ENCODE measurements at places on chromosomes 6 and 20. TPM values are rescaled to one million over a fixed set of nuclear protein-coding genes. Genes with fewer than 3 reads are reported as not detected.

RIPPLY2 gene
- total RNA-seq: not detected

DNA sequence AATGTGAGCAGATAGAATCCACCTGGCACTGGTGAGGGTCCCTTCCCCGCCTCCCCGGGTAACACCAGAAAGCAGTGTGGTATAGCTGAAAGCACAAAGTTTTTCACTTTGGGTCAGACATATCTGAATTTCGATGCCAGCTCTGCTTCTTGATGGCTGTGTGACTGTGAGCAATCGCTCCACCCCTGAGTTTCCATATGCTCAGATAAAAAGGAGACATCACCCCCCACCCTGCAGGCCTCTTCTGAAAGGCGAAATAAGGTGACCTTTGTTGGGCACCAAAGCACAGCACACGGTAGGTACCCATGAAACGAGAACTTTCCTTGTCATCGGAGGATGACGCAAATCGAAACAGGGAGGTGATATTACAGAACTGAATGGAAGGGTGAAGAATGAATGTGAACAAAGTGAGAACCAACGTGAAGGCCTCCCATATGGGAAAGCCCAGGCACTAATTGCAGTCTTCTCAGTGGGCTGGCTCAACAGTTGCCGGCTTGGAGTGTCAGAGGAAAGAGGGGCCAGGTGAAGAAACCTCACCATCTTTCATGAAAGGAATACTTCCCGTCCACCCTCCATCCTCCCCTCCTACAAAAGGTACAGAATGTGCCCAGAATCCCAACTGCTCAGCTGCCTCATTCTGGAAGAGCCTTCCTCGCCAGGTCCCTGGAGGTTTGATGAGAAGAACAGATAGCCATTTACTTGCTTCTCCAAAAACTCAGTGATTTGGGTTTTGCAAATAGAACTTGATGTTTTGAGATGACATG, 61.8 kb downstream of the NFATC2 start:
- no peak for DNase-seq

- DNase-seq: no peak
Observed at GRCh38 chr6:87384038-87384437, 23.7 kb upstream of the CFAP206 start.

- DNase-seq: no peak
Observed at GRCh38 chr20:8306937-8307336, 174.9 kb downstream of the PLCB1 start.

DNA sequence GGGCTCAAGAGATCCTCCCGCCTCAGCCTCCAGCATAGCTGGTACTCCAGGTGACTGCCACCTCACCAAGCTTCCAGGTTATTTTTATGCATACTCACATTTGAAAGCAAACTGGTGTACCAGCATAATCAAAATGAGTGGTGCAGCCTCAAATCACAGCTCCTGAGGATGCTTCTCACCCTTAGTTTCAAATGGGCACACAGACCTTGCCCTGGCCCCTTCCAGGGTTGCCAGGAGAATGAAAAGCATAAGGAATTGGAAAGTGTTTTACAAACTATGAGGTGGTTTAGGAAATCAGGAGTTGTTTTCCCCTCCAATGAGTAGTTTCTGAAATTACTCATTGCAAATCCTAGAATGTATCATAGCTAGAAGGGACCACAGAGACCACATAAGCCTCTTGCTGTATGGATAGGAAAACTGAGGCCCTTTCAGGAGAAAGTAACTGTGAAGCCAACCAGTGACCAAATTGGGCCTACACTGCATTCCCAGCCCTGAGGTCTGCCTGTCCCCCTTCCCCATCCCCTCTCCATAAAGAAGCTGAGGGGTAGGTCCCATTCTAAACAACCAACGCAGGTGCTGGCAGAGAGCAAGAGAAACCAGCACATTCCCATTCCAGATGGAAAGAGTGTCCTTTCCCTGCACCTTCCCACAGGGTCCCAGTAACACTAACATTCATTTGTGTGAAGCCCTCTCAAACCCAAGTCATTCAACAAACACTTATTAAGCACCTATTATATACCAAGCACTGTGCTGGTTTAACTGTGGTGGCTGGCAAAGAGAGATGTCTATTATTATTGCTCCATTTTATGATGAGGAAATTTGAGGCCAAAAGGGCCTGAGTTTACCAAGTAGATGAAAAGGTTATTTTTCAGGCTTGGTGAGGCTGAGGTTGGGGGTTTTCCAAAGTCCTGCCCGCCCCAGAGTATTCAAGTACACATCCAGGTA, 2.1 kb upstream of the E2F1 start:
- DNase-seq: no peak

GRCh38 chr6:111564482-111564945, 41.2 kb downstream of the TRAF3IP2 start:
- peak; percentile 79 for DNase-seq

GRCh38 chr20:50721881-50722281, 9.5 kb upstream of the PARD6B start:
- no peak for DNase-seq

DNA sequence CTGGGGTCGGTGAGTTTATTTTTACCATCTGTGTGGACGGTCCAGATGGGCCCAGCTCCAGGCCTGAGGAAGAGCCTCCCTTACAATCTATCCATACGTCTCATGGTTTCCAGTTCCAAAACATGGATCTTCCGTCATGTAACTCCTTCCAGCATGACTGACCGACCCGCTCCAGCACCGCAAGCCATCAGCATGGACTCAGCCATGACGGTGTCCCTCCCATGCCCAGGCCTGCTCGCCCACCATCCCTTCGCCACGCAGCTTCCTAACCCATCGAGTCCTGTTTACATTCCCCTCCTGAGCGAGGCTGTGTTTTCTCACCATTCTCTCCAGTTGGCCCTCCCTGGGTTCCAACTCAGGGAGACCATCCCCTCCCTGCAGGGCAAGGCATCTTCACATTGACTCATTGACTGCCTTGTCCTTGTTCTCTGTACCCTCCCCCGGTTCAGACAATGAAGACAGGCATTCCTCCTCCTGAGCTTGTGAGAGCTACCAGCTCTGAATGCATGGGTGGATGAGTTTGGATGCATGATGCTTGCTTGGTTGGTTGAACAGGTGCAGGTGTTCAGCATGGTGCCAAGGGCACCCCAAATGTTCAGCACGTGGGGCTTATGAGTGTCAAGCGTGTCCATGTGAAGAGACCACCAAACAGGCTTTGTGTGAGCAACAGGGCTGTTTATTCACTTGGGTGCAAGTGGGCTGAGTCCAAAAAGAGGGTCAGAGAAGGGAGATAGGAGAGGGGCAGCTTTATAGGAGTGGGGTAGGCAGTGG, 235.8 kb downstream of the SMOC2 start:
- no peak for DNase-seq

WFDC12 gene
- total RNA-seq: not detected

GRCh38 chr20:21053002-21053762, 53.0 kb downstream of the LINC00237 start:
- DNase-seq: no peak

DNA sequence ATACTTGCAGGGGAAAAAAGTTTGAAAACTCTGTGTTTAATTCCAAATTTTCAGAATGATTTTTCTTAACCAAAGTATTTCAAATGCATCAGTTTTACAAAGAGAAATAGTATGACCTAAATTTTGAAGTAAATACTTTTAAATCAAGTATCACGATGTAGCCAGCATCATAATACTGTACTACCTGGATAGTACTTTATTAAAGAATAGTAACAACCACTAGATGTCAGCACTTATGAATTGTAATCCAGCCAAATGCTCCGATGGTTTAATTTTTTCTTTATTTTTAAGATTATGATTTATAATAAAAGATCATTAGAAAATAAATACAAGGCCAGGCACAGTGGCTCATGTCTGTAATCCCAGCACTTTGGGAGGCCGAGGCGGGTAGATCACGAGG, 37.2 kb upstream of the HACE1 start:
- DNase-seq: no peak

DNA sequence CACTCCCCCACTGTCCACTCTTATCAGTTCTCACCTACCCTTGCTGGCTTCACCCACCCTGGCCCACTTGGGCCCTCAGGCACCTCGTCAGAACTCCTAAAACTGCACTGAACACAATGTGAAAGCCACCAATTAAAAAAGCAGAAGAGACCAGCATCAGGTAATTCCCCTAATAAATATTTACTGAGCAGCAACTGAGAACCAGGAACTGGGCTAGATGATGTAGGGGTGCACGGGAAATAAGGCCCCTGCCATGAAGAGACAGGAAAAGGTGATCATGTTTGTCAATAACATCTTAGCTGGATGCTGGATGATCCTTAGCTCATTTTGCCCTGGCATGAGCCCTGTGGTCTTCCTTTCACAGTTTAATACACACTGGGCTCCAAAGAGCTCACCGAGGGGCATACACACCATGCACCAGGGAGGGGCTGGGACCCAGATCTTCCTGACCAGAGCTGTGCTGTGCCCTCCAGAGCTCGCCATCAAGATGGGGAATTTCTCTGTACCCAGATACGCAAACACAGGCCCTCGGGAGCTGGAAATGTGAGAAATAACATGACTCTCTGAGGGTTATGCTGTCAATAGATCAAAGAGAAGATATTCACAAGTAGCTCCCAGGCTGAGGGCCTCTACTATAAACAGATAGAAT, 113.6 kb upstream of the SLC22A16 start:
- no peak for DNase-seq

PPP1R16B gene
- not detected for total RNA-seq

DNA sequence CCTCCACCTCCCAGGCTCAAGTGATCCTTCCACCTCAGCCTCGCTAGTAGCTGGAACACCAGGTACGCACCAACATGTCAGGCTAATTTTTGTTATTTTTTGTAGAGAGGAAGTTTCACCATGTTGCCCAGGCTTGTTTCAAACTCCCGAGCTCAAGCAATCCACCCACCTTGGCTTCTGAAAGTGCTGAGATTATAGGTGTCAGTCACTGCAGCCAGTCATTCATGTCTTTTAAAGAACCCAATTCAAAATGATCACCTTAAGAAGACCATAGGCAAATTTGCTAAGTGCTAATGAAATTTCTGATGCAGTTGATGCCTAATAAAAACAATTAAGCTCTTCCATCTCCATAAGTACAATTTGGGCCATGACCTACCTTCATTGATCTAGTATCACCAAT, 2.6 kb upstream of the VNN2 start:
- no peak for DNase-seq

- DNase-seq: no peak
Observed at GRCh38 chr6:107707346-107708275, 116.5 kb downstream of the SCML4 start.

- DNase-seq: no peak
Observed at GRCh38 chr6:48281217-48281616, 170.2 kb upstream of the PTCHD4 start.

SAMD10 gene
- total RNA-seq: 1.5 TPM

DNA sequence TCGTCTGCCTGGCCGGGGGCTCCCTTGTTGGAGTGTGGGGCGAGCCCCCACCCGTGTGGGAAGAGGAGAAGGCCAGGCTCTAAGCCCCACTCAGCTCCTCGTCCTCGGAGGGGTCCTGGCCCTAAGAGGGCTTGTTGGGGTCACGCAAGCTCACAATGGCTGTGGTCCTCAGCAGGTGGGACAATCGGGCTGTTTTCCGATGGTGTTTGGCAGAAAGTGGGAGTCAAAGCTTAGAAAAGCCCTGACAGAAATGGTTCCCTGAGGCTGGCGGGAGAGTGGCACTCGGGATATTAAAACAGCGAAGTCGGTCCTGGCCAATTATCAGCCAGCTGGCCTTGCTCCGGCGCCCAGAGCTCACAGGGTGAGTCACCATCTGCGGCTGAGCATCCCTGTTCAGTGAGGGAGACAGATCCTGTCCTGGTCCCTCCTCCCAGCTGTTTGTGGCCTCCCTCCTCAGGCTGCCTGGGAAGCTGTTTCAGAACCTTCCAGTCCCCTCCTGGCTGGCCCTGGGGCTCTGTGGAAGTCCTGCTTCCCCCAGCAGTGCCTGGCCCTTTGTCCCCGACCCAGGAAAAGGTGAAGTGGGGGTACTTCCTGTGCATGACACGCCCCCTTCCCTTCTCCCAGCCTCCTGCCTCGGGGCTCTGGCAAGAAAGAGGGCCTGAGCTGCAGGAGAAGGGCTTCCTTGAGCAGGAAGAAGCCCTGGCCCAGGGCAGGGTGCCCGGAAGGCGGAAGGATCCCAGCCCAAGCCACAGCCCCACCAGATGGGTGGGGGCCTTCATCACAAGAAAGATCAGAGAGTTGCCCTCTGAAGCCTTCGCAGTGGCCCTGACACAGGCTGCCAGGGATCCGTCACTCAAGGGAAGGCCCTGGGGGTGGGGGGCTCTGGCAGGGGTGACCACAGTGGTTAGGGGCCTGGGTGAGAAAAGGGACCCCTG, 53.6 kb upstream of the BHLHE23 start:
- DNase-seq: peak; percentile 30

ULBP3 gene
- 11.6 TPM for total RNA-seq

GRCh38 chr6:133339543-133340384, 98.6 kb downstream of the EYA4 start:
- DNase-seq: no peak

- DNase-seq: no peak
Observed at GRCh38 chr6:64683682-64684081, 1023.3 kb downstream of the EYS start.

- DNase-seq: no peak
Observed at GRCh38 chr6:107956586-107957307, 1.3 kb downstream of the SEC63 start.

RPL10A gene
- total RNA-seq: 1,304 TPM

DNA sequence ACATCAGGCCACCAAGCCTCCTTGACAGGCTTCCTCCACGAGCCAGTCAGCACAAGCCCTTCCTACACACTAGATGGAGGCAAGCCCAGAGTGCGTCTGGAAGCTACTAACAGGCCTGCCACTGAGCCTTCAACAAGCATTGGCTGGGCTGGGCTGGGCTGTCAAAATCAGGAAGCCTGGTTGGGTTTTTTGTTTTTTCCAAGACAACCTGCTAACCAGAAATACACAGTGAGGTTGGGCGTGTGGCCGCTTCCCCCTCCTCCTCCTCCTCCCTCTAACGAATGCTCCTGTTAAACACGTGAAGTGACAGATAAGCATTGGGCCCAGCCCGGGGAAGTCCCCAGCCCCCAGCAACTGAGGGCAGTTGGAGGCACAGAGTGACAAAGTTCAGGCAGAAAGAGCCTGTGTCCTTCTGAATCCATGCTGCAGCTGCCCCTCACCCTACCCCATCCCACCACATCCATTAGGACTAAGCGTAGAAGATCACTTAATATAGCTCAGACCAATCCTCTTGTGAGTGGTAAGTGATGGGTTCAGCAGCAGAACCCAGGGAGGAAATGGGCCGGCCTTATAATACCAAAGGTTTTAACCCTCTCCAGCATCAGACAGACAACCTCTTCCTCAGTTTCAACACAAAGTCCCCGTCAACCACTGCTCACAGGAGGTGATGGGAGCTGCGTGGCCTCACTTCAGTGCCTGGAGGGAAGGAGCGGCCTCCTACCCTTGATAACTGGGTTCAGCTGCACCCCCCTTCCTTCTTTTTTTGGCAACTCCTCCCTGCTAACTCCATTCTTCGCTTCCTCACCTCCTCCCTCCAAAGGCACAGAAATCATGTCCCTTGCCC, 1.1 kb downstream of the NFATC2 start:
- DNase-seq: peak; percentile 48

- no peak for DNase-seq
Observed at GRCh38 chr20:54431156-54431944, 44.0 kb upstream of the DOK5 start.

DNA sequence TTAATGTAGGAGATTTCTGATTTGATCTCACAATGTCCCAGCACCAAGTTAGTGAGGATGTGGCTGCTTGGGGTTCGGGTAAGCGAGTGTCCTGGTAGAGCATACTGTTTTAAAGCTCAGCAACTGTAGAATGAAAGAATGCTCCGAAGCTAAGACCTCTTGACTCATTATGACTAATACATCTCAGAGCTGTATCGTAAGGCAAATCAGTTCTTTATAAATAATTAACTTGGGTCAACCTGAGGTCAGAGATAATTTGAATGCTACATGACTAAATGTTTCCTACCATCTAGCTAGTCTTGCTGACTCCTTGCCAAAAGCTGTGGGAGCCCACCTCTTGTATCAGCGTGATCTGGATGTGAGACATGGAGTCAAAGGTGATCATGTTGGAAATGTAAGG, 128.8 kb upstream of the PDE7B start:
- peak; percentile 95 for DNase-seq

Data from HFFc6 (cell line).